ENCODE measurements at places on chromosomes 13 and 19.

GRCh38 chr13:34257966-34258365 lies 440.0 kb downstream of the RFC3 start:
- no peak for DNase-seq

DNA sequence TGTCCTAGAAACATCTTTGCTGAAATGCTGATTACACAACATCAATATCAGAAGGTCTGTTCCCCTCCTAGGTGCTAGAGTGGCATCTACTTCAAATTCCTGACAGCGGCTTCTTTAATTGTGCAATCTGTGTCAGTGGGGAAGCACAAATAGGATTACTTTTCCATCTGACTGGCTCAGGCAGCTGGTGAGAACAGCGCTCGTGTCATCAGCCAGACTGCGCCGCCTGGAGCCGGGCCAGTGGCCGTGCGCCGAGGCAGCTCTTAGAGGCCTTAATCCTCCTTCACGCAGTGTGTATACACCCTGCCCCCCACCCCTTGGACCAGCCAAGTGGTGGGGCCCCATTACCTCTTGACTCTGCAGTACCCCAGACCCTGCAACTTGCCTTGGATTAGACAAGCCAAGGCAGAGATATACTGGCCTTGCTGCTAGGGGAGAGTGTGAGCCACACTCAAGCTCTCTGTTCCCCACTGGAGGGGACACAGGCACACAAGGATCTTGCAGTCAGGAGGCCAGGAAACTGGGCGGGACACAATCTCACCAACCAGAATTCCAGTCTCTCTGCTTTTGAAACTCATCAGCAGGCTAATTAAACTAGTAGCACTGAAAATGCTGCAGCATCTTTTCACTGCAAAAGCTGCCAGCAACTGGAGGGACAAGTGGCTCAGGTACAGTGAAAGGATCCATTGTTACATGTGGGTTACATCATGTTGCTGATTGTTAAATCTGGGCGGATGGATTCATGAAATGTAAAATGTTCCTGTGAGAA lies 48.9 kb upstream of the EPHX3 start:
- DNase-seq: no peak

DNA sequence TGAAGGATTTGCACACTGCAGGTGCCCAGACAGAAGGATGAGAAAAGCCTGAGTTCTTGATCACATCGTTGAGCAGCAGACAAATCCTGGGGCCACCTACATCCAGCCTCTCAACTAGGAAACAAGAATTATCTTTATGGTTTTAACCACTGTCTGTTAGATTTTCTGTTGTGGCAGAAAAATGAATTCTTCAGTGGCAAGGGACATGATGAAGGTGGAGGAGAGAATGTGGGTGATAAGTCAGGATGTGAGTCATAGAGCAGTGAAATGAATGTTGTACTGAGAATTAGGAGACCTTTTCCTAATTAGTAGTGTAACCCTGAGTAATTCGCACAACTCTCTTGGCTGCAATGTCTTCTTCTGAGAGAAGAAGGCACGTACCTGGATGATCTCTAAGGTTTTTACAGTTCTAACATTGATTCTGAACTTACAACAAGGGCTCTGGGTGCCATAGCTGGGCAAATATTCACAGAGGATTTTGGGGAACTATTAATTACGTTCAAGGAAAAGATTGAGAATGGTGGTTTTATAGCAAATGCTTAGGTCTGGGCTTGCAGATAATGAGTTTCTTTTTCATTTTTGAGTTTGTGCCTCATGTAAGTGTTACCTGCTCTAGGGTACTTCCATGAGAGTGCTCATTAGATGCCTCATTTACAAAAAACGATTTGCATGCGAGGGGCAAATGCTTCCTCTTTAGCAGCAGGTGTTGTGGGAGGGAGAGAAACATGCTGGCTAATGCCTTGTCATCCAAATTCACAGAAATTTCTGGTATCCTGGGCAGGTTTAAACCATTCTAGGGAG lies 111.0 kb upstream of the KL start:
- no peak for DNase-seq

- DNase-seq: no peak
These were observed 8.8 kb downstream of the IL4I1 start for GRCh38 chr19:49887665-49888509.

GRCh38 chr13:80778297-80778696 lies 437.4 kb upstream of the SPRY2 start:
- DNase-seq: no peak

- DNase-seq: no peak
These were observed 364.7 kb downstream of the ENOX1 start for GRCh38 chr13:43422116-43422515.

DNA sequence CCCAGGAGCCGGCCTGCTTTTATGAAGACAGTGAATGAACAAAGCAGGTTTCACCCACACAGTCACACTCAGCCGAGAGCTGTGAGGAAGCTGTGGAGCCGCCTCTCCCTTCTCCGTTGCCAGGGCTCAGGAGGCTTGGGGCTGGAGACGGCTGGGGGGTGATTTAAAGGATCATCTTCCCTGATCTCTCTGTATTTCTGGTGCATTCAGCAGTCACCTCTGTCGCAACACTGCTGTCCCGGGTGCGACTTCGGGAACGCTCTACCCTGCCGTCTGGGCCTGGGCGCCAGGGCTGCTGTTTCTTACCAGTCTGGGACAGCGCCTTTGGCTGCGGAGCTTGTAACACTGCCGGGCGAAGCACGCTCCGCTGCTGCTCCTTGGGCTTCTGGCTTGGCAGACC lies 18.1 kb downstream of the CAPS start:
- no peak for DNase-seq

DNA sequence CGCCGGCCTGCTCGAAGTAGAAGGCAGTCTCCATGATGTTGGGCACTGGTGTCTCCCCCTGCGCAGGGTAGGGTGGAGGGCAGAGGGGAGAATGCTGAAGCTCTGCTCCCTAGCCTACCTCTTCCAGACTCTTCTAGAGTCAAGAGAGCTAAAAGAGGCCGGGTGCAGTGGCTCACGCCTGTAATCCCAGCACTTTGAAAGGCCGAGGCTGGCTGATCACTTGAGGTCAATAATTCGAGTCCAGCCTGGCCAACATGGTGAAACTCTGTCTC lies 10.2 kb downstream of the RSPH6A start:
- DNase-seq: no peak

GRCh38 chr19:41442473-41443355 lies at the start of gene ERICH4:
Gene ERICH4, plus strand, starts transcription at chr19:41443156. Its CDS starts 14 bp downstream, at chr19:41443170.
- no peak for DNase-seq

- DNase-seq: no peak
These were observed 1.6 kb downstream of the FUT6 start for GRCh38 chr19:5837761-5838352.

- no peak for DNase-seq
These were observed 476 bp downstream of the TYK2 start for GRCh38 chr19:10379880-10380312.

GRCh38 chr19:2419754-2420153 lies 7.6 kb downstream of the TIMM13 start:
- no peak for DNase-seq

DNA sequence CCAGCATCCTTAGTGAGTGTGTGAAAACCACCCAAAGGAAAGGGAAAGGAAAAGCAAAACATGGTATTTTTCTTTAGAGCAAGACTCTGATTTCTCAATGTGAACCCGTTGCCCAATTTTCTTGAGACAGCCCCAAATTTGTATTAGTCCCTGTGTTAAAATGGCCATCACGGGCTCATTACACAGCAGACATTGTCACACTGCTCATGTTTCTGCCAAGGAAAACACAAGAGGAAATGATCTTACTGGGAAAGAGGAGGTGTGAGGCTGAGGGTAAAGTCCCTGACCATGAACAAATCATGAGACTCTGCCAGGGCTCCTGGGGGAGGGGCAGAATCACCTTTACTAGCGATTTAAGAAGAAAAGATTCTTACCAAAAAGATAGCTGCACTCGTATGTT lies 54.4 kb downstream of the FAM124A start:
- DNase-seq: no peak
